ENCODE measurements at places on chromosomes 2 and 18.

DNA sequence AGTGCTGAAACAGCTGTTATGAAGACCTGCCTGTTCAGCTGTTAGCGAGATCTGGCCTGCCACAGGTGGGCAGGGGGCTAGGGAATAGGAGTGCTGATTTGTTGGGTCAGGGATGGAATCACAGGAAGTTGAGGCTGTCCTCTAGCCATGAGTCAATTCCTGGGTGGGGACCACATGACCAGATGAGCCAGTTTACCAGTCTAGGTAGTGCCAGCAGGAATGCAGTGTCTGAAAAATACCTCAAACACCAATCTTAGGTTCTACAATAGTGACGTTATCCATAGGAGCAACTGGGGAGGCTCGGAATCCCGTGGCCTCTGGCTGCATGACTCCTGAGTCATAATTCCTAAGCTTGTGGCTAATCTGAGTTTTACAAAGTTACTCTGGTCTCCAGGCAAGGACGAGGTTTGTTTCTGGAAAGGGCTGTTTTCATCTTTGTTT, 44.9 kb downstream of the DYSF start:
- no peak for DNase-seq

DNA sequence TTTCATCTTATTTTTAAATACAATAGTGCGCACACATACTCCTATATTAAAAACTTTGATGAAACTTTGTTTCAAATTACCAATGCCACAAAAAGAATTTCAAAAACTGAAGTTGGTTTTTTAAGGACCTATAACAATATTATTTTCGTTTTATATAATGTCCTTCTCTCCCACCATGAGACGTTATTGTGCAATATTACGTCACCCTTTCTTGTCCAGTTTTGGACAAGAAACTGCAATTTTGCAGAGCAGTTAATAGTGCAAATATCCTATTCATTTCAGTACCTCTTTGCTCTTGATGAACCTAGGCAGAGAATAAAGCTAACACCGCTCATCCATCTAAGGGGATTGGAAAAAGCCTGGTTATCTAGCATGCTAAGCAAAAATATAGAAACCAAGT, 9.7 kb upstream of the ZNF516 start:
- DNase-seq, result no peak

DNA sequence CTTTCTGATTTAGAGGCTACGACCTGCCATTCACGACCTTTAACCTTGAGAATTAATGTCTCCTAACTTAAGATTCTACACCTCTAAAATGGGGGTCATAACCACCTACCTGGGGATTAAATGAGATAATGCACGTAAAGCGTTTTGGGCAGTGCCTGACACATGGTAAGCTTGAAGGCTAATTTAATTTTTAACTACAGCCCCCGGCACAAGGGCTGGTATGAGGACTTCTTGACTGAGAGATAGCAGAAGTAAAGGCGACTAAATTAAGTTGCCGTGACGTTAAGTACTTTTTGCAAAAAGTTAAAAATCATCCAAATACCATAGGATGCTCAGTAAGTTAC, 549 bp downstream of the MRPL35 start:
- DNase-seq, result no peak

DNA sequence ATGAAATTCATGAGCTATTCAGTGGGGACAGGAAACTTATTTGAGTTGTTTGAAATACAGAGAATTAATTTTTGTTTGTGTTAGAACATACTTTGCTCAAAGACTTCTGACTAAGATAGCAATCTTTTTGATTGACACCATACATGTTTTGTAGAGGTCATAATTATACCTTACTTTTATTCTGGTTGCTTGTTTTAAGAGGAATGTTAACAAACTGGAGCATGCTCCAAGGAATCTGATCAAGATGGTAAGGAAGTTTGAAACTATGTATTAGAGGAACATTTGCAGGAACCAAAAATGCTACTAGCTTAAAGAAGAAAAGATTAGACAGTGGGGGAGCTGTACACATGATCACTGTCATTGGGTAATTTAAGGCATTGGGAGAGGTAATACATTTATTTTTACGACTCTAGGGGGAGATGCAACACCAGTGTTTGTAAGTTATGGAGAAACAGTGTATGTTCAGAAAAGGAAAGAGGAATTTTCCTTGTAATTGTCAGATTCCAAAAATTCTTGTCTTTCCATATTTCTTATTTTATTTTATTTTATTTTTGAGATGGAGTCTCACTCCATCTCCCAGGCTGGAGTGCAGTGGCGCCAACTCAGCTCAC, 8.0 kb downstream of the AGFG1 start:
- DNase-seq, result no peak

GRCh38 chr2:58762176-58762781, 521.2 kb upstream of the FANCL start:
- no peak for DNase-seq

DNA sequence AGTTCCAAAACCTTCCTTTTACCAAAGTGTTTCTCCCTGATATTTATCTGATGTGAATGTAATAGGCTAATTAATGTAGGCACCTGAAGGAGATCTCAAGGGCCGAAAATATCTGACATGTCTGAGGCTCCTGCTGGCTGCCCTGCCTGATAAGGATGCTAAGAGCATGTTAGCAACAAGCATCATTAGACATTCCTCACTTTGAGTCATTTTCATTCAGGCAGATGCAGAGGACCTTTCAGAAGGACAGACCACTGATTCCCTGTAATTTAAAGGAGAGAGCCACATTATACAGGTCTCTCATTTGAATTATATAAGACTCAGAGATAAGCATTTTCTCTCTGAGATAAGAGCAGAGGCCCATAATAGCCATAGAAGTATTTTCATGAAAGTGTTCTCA, 222.4 kb upstream of the NCKAP5 start:
- DNase-seq, result no peak

- DNase-seq, result no peak
These were observed at the start of gene CCDC102B for GRCh38 chr18:68797871-68798270. TSS of gene CCDC102B (plus strand) at chr18:68798080. CDS start at chr18:68836764, 38,684 bp downstream.

- DNase-seq, result no peak
These were observed 82.7 kb downstream of the SH3BP4 start for GRCh38 chr2:235034265-235035118.
